ENCODE measurements at places on chromosomes 5 and 9.

GRCh38 chr9:2691212-2691611 lies 26.1 kb upstream of the KCNV2 start:
- no peak for DNase-seq

- DNase-seq: no peak
These were observed 127.7 kb downstream of the DIRAS2 start for GRCh38 chr9:90514877-90515276.

- no peak for DNase-seq
These were observed 201.6 kb downstream of the DCP2 start for GRCh38 chr5:113178073-113178779.

GRCh38 chr5:95901676-95902627 lies 59.7 kb downstream of the ELL2 start:
- no peak for DNase-seq

- no peak for DNase-seq
These were observed 30.4 kb downstream of the SEMA5A start for GRCh38 chr5:9515436-9515835.

DNA sequence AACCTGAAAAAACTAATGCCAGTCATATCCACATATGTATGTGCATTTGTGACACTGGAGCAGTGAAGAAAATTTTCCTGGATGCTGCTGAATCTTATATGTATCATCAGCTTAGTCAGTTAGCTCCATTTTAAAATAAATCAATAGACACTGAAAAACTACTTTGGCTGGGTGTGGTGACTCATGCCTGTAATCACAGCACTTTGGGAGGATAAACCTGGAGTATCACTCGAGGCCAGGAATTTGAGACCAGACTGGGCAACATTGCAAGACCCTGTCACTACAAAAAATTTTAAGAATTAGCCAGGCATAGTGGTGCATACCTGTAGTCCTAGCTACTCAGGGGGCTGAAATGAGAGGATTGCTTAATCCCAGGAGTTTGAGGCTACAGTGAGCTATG lies 511.0 kb upstream of the TLE4 start:
- DNase-seq: no peak

- DNase-seq: no peak
These were observed 125.9 kb downstream of the TRIM32 start for GRCh38 chr9:116813031-116813300.

GRCh38 chr9:101201630-101202029 lies 173.1 kb downstream of the PLPPR1 start:
- no peak for DNase-seq

DNA sequence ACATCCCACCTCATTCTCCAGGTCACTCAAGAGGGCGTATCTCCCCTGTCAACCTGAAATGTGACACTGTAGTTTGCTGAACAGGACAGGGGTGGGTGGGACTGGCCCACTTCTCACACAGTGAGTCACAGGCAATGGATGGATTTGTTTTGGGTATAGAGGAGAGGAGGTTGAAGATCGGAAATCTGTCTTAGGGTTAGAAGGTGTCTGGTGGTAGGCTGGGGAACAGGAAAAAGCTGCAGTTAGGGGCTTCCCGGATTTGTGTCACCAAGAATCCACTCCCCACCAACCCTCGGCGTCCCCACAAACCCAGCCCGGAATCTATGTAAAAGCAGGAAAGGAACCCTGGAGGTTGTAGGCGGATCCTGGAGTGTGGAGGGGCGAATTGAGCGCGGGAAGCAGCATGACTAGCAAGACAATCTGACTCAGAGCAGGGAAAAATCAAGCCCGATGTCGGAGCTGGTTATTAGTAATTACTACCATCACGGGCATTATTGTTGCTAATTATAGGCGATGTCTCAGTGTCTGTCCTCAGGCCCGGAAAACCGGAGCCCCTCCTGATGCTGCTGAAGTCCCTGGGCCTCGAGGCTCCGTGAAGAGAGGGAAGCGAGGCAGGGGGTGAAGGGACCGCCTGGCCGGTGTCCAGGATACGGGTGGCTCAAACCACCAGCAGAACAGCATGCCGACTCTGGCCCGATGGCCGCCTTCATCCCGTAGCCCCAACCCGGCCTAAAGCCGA lies 1.7 kb upstream of the IRX1 start:
- no peak for DNase-seq

- DNase-seq: peak; percentile 18
These were observed 15.4 kb downstream of the LMAN2 start for GRCh38 chr5:177336112-177336511.

DNA sequence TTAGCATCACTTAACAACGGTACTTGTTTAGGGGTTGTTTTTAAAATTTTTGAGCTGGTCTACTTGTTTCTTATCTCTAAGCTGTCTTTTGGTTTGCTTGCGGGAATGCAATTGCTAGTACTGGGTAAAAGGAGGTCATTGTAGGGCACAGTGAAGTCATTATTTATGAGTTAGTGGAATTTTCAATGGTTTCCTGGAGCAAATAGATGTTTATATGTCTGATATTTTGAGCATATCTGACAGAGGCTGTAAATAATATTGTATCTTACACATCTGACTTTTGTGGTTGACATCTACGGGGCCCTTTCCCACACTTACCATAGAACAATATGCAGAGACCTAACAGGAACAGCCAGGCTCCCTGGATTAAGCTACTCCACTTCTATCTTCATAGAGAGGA lies 90.4 kb upstream of the IL6ST start:
- no peak for DNase-seq

- no peak for DNase-seq
These were observed 219.2 kb downstream of the ENC1 start for GRCh38 chr5:74421377-74421776.
